ENCODE measurements at places on chromosomes 5 and 9.
A peak's percentile ranks its signal among the peaks of the same experiment; 100 is the strongest.

DNA sequence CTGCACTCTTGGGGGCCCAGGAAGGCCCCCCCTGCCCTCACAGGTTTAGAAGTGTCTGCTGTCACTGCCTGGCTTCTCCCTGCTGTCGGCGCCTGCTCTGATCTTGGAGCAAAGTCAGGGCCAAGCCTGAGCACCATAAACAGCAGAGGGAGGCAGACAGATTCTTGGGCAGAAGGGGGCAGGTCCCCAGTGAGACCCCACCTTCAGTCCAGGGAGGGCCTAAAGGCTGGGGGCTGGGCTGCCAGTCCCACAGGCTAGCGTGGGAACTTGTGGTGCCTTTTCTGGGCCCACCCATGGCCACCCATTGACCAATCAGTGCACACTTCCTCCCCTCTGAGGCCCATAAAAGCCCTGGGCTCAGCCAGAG lies 124.0 kb downstream of the OLFM1 start:
- DNase-seq = no peak

GRCh38 chr9:116361547-116361946 lies 208.0 kb downstream of the PAPPA start:
- DNase-seq = no peak

DNA sequence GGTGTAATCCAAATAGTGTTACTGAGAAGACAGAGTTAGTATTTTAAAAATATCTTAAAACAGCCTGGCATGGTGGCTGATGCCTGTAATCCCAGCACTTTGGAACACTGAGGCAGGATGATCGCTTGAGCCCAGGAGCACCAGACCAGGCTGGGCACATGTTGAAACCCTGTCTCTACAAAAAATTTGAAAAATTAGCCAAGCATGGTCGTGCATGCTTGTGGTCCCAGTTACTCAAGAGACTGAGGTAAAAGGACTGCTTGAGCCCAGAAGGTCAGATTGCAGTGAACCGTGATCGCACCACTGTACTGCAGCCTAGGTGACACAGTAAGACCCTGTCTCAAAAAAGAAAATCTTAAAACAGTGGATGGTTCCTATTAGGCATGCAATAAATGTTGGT lies 12.4 kb downstream of the IFNA1 start:
- no peak for DNase-seq

GRCh38 chr5:90488791-90489190 lies 14.1 kb downstream of the POLR3G start:
- no peak for DNase-seq

DNA sequence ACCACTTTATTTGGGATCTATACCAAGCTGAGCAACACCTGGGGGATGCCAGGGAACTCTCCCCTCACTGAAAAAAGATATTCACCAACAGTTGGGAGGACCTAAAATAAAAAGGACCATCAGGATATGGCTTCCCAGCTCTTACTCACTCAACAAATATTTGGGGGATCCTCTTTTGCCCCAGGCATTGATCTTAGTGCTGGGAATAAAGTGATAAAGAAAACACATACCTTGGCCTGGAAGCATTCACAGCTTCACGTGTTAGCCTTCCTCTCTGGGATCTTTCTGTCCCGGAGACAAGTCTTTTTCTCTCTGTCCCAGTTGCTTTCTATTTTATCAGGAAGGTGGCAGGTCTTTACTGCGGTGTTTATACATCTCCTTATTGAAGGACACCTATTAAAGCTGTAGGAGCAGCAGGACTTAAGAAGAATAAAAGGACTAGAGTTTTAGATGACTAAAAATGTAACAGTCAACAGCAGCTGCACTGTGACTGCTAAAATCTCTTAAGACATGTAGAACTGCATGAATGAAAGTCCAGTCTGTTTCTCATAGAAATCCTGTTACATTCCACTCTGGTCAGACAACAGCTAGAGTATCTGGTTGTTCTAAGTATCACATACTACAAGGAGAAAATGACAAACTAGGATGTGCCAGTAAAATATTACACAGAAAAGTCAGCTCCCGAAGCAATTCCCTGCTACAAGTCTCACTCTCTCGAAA lies 90.0 kb upstream of the ITGA2 start:
- DNase-seq = no peak

DNA sequence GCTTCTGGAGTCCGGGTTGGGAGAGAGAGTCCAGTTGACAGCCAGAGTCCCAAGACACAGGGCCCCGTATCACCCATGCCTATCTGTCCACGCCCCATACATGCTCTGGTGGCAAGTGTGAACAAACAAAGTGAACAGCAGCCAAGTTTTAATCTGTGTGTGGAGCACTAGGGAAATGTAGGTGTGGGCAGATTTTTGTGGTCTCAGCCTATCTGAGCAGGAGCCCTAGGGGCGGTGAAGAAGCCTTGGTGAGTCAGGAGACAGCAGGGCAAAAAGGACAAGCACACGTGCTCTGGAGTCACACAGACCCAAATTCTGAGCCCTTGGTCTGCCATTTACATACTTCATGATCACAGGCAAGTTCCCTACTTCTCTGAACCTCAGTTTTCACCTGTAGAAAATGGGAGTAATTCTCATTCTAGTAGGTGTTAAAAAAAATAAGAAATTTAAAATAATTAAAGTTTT lies 23.2 kb downstream of the EGR1 start:
- DNase-seq = no peak

- DNase-seq = no peak
These were observed 198.1 kb downstream of the LURAP1L start for GRCh38 chr9:12972608-12973589.

DNA sequence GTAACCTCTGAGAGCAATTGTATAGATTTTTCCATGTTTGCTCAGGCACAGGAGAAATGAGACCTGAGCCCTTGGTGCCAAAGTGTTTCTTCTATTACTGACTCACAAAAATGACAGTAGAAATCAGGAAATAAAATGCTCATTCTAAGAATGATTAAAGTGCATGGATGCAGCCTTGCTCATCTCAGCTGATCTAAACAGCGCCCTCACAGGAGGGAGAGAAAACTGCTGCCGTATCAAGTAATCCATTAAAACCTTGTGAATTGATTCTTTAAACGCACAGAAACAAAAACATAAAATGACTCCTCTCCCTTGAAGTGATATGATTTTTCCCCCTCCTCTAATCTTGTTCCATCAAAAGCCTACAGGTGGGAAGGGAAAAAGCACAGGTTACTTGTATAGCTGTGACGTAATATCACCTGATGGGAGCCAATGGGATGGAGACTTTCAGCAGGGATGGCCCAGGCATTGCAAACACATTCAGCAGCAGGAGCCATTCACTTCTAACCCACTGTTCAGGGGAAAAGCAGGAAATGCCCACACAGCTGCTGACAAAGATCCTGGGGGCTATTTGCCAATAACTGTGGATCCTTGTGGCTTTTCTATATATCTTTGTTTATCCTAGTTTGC lies 76.7 kb downstream of the PLCXD3 start:
- no peak for DNase-seq

GRCh38 chr5:35436400-35437057 lies 181.1 kb upstream of the SPEF2 start:
- DNase-seq = peak; percentile 3

DNA sequence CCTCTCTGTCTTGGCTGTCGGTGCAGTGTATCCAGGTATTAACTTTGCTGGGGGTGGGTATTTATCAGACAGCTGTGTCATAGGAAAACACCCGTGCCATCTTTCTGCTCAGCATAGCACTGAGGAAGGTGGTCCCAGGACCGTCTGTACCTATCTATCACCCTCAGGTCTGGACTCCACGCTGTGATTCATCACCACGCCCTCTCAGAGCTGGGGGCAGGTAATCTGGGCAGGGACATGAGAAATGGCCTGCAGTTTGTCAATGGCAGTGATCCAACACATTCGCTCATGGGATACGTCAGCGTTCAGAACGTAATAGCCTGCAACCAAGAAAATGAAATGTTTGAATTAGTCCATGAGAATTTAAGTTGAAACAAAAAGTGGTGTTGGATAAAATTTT lies 151.6 kb upstream of the MAP1B start:
- DNase-seq = no peak

DNA sequence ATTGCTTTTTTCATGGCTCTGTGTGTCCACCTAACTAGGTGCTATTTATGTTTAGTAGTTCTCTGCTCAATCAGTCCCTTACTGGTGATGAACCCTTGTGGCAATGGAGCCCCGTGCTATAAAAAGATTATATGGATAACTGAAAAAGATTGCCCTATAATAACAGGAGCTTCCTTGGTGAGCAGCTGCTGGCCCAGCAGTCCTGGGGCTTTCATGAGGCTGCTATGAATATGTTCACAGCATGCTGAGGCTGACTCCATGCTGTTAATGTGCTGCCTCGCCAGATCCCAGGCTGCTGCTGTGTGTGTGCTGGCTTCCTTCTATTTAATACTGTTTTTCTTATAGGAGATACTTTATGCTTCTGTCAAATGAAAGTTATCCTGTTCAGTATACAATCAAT lies 357.5 kb downstream of the TAF11L14 start:
- DNase-seq = no peak

DNA sequence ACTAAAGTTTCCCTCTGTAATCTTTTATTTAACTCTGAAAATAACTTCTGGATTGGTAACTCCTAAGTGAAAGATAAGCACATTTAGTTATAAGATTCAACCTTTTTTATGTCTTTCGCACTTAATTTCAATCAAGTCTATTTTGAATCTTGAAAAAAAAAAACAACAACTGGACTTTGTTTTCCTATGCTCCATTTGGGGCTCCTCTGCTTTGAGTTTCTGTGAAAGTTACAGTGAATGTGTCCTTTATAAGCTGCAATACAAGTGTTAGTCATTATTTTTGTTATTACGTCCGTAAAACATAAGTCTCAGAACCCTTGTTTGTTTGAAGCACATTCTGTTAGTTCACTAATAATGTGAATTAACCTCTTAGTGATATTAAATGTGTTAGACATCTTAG lies 276.8 kb downstream of the ADAMTS6 start:
- DNase-seq = no peak

- DNase-seq = no peak
These were observed 4.7 kb upstream of the MYMK start for GRCh38 chr9:133529457-133529856.

GRCh38 chr9:97419309-97419867 lies 7.5 kb downstream of the TDRD7 start:
- DNase-seq = no peak

DNA sequence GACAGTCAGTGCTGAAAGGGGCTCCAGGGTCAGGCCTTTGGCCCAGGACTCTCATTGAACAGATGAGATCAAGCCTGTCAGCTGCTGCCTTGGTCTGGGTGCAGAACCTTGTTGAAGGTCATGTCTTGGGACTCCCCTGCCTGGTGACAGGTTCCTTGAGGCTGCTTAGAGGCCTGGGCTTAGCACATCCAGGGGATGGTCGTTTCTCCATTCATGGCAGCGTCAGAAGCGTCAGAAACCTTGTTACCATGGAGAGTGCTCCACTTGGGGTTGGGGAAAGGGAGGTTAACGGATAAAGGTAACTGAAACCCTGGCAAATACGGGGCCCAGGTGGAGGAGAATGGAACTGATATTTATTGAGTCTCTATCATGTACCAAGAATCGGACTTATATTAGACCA lies 8.8 kb downstream of the ARPC5L start:
- DNase-seq = peak; percentile 42

DNA sequence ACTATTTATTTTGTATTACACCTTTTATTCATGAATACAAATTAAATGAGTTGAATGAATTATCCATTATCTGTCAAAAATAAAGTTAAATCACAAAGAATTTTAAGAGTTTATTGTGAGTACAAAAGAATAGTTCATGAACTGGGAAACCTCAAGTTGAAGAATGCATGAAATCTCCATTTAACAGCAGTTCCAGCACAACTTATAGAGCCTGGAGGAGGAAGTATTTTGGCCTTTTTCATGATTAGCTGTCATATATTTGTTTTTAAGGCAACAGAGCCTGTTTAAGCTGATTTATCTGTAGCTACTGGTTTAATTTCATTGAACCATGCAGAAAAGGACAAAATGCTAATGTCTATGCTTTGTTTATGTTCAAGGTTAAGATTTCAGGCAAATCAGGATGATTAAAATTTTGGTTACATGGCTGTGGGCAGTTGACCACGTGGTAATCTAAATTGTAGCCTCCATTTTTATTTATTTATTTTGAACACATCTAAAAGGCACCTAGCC lies 12.2 kb downstream of the SPINK1 start:
- DNase-seq = no peak

- peak; percentile 25 for DNase-seq
These were observed 33.6 kb downstream of the ERMP1 start for GRCh38 chr9:5799314-5799713.

- DNase-seq = peak; percentile 30
These were observed 497 bp downstream of the NSA2 start for GRCh38 chr5:74767579-74767913.

All from activated CD8-positive, alpha-beta T cell treated with anti-CD3 and anti-CD28 coated beads for 36 hours (primary cell).